ENCODE measurements at places on chromosomes 7 and 10.

- no peak for DNase-seq
These were observed 288.3 kb upstream of the HABP2 start for GRCh38 chr10:113264333-113265131.

DNA sequence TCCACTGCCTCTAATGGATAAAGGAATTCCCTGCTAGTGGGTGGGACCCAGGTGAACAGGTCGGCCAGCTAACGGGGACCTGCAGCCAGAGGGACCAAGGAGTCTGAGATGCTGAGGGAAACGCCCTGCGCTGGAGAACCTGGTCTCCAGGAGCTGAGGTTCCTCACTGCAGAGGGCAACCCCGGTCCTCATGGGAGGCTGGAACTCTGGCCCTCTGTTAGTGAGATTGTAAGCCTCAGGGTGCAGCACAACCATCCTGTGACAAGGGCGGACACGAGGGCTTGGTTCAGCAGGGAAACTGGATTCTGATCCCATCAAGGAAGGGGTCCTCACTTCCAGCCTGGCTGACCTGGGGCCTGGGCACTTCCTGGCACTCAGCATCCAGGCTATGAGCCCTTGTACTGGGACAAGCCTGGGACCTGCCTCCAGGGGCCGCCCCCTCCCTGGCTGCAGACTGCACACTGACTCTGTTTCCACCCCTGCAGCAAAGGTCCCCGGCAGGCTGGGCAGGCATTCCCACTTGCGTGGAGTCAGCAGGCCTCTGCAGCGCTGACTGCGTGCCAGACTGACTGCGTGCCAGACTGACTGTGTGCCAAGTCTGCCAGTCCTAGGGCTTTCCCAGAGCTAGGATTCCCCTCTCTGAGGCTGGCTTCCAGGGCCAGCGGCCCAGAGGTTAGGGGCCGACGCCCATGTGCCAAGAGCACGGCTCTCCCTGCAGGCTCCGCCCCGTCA is 143.2 kb downstream of the MAPK8 start:
- no peak for DNase-seq

- no peak for DNase-seq
These were observed 3.4 kb downstream of the LRRC27 start for GRCh38 chr10:132335189-132336063.

- DNase-seq = no peak
These were observed 146.2 kb downstream of the PAXIP1 start for GRCh38 chr7:154856733-154857132.

DNA sequence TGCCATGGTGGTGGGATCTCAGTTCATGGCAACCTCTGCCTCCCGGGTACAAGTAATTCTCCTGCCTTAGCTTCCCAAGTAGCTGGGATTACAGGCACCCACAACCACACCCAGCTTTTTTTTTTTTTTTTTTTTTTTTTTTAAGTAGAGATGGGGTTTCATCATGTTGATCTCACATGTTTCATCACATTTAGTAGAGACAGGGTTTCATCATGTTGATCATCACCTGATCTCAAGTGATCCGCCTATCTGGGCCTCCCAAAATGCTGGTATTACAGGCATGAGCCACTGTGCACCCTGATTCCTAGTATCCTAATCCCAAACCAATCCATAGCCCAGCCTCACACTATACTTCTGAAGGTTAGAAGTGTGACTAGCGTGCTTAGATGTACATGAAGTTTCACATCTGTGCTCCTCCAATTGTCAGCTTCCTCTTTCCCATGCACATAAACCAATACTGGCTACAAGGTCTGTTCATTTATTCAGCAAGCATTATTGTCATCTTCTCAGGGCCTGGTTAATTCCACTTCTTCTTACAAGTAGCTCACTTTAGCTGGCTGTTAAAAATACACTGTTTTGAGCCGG is 6.8 kb upstream of the NAT16 start:
- DNase-seq = no peak

DNA sequence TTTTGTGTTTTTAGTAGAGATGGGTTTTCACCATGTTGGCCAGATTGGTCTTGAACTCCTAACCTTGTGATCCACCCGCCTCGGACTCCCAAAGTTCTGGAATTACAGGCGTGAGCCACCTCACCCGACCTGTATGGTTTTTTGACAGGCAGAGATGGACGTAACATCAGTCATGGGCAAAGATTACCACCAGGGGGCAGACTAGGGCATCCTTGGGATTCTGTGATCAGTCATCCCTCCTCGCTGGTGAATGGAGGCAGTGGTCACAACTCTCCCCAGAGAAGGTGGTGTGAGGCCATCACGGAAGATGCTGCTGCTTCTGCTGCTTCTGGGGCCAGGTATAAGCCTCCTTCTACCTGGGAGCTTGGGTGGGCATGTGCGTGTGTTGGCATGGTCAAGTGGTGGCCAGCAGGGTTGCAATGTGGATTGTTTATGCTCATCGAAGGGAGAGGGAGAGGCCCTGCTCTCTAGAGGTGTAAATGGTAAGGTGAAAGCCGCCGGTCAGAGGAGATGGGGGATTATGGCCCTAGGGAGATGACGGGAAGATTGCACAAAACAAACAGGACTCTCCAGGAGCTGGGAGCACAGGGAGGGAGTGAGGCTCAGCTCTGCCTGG is 122.7 kb upstream of the PRSS1 start:
- peak; percentile 52 for DNase-seq

DNA sequence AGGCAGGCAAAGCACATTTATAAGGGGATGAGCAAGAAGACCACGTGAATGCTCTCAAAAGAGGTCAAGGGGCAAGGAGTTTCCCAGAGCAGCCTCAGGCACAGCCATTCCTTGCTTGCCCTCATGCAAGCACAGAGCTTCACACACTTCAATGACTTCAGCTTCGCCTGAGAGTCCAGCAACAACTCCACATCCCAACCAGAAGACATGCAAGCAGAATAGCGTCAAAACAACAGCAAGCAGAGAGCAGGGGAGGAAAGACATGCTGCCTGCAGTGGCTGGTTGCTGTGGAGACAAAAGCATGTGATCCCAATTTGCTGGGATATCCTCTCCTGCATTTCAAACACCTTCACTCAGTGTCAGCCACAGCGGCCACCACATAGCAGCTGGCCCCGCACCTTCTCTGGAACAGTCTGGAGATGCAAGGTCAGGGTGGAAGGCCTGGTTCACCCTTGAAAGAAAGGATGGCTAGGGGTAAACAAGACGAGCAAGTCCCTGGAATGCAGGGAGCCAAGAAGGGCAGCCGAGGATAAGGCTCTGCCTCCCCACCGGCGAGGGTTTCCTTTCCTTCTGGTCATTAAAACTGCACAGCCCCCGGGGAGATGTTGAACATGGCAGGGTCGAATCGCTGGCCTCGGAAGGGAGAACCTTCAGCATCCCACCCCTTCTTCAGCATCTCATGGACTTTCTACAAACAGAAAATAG is 60.2 kb upstream of the CAMK2B start:
- no peak for DNase-seq

GRCh38 chr7:151252561-151252835 is 4.0 kb upstream of the SMARCD3 start:
- DNase-seq = no peak

DNA sequence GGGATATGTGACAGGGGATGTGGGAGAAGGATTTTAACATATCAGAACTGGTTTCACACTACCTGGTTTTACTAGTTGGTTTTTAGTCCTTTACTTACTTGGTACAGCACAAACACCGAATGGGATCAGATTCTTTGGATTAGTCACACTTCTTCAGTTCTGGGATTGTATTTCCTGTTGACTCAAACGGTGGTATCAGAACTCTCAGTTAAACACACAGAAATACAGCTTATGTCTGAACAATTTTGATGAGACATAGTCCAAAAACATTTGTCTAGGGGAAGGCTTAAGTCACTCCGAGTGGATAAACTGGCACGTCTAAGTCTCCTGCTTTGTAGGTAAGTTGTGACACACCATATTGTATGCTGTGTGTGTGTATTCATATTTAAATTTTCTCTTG is 480.5 kb downstream of the PHTF2 start:
- no peak for DNase-seq

DNA sequence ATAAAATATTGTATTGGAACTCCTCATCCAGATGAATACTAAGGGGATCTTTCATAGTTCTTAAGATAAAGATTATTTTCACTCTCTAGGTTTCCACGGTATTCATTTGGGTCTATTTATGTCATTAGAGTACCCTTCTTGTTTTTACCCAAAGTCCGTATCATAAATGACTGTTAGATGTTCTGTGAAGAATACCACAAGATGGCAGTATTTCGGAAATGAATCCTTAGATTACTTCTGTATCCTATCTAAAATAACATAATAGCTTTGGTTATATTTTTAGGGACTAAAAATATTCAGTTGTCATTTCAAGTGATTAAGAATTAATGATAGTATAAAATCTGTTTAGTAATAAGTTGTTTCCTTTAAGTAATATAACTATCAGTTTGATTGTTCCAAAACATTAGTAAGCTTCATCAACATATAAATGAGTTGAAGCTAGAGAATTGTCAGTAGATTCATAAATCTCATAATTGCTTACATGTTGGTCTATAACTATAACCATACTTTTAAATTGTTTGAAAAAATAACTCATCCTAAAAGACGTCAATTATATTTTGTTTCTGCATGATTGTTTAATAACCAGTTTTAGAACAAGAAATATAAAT is 337.5 kb upstream of the KCND2 start:
- no peak for DNase-seq

DNA sequence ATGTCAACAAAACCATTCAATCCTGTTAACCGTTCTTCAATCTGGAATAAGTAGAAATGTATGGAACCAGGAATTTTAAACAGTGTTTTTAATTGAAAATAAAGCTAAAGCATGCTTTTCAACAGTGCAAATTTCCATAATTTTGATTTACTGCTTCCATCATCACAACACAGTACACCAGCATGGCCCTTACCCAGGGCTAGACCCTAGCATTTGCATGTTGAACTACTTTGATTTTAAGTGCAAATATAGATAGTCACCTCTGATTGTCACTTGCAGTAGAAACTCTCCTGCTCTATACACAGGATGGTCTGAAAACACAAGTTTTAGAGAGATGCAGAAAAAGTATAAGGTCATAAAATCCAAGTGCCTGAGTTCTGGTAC is 12.1 kb downstream of the SKIDA1 start:
- no peak for DNase-seq

- no peak for DNase-seq
These were observed 72.6 kb downstream of the EPDR1 start for GRCh38 chr7:37993060-37993501.

DNA sequence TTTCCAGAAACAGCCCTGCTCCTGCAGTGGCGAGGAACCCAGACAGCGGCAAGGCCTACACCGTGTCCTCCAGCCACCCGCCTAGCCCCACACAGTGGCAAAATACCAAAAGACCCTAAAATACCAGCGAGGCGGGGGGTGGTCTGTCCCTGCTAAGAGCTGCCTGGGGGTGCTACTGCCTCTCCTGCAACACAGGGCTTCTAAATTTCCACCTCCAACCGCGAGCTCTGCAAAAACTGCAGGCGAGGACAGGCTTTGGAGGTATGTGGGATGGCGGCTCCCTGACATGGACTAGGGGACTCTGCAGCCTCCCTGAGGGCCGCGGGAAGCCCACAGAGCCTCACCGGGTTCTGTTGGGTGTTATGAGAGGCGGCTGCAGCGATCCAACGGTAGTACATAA is 122.3 kb downstream of the WDR37 start:
- DNase-seq = no peak

DNA sequence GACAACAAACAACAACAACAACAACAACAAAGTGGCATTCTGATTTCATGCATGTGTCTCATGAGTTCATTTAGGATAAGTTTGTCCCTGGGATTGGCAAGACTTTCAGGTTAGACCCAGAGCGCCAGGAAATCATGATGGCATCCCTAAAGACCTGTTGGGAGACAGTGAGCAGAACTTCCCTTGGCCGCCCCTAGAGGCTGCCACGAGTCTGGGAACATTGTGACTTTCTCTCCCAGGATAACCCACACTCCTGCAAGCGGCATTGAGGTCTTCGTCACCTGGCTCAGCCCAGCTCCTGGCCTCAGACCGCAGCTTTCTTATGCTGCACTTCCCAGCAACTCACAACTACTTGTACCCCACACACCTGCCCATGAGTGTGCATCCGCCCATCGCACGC is 80.5 kb upstream of the RNF32 start:
- DNase-seq = no peak

- DNase-seq = no peak
These were observed 4.4 kb downstream of the ZNF655 start for GRCh38 chr7:99562832-99563231.

DNA sequence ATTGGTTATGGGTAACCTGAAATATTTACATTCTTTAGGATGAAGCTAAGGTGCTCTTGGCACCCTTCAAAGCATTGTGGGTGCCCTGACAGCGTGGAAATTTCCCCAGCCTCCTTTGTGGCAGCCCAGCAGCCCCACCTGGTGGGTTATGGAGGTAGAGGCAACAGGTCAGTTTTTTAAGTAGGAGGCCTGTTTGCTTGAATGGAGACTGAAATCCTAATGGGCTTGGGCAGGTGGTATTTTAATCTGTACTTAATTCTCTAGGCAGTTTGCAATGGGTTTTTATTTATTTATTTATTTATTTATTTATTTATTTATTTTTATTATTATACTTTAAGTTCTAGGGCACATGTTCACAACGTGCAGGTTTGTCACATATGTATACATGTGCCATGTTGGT is 139.4 kb downstream of the EPC1 start:
- DNase-seq = no peak

DNA sequence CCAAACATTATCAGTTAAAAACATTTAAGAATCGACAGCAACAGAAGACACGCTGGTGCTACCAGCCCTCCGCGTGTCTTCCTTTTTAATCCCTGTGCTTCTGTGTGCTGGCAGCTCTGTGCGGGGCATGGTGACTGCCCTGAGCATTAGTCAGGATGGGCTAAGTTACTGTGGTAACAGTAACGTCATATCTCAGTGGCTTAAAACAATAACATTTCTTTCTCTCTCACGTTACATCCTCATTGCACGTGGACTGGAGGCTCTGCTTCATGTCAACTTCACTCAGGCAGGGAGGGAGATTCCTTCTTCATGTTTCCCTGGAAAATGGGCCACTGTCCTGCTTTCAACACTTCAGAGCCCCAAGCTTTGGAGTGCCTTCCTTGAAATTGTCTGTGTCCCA is 378.5 kb downstream of the CCSER2 start:
- no peak for DNase-seq

Measured in omental fat pad (tissue), 4 donors.